ENCODE measurements at places on chromosomes 7 and 10. TPM values are rescaled to one million over a fixed set of nuclear protein-coding genes. Genes with fewer than 3 reads are reported as not detected.

The PRKRIP1 gene
- total RNA-seq = 26.2 TPM

The CLDN4 gene
- total RNA-seq = 414 TPM

The GPR22 gene
- total RNA-seq = not detected

DNA sequence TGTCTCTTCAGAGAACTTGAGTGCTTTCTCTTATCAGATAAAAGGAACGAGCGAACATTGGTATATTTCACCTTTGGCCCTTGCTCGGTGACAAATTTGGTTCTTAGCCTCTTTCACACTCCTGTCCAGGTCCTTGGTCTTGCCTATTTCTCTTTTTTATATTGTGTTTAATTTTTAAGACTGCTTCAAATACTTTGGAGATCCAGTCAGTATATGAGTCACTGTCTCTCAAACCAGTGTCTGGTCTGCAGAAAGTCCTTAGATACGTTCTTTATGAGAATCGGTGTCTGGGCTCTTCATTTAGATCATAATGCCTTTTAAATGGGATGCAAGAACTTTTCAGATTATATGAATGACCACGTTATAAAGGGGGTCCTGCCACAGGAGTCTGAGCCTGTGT, 55.0 kb downstream of the PIK3AP1 start:
- no peak for DNase-seq

DNA sequence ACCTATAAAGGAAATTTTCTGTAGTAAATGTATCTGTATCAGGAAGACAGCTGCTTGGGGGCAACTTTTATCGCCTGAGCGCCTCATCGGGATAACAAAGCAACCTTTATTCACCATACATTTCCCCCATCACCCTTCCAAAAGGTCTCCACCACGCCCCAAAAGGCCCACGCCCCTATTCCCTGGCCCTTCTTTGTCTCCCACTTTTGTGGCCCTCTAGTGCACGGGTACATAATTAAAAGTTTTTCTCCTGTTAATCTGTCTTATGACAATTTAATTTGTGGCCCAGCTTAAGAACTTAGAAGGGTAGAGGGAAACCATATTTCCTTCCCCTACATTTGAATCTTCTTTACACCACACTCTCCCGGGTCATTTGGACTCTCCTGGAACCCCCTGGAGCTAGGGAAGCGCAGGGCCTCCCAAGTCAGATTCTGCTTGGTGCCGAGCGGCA, 625 bp downstream of the RP9 start:
- DNase-seq = no peak

- DNase-seq = no peak
Observed at GRCh38 chr7:135731131-135731530, 3.1 kb upstream of the SLC13A4 start.

GRCh38 chr10:46530249-46531186, 25.9 kb downstream of the GPRIN2 start:
- no peak for DNase-seq

The FAM171A1 gene
- total RNA-seq = 9.3 TPM

DNA sequence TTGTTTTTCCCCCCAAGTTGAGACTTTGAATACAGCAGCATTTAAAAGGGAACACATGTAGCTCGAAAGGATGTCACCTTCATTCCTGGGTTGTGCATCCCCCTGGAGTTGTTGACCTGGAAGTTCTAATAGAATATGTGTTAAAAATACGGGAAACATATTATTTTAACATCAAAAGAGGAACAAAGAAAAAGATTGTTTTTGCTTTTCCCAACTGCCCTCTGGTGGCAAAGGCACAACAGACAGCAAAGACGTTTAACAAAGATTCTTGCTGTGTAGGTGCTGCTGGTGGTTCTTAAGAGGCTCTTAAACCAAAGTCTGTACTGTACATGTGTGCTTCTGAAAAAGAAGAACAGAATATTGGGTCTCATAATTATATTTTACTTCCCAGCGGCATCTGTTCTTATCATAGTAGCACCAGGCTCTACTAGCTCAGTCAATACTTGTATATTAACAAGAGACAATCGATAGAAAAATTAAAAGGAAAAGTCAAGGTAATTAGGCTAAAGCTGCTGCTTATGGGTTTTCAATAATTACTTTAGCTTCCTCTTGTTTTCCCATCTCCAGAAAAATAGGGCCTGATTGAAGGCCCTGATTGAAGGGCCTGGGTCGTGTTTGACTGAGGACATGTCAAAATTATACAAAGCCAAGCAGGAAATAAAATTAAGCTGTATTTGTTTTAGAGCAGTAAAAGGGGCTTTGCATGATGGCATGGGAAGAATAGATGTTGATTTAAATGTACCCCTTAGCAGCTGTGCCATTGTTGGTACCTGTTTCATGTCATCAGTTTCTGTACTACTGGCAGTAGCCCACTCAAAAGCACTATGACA, 384.2 kb upstream of the LRGUK start:
- no peak for DNase-seq

GRCh38 chr7:80841423-80841955, 77.4 kb downstream of the SEMA3C start:
- no peak for DNase-seq

DNA sequence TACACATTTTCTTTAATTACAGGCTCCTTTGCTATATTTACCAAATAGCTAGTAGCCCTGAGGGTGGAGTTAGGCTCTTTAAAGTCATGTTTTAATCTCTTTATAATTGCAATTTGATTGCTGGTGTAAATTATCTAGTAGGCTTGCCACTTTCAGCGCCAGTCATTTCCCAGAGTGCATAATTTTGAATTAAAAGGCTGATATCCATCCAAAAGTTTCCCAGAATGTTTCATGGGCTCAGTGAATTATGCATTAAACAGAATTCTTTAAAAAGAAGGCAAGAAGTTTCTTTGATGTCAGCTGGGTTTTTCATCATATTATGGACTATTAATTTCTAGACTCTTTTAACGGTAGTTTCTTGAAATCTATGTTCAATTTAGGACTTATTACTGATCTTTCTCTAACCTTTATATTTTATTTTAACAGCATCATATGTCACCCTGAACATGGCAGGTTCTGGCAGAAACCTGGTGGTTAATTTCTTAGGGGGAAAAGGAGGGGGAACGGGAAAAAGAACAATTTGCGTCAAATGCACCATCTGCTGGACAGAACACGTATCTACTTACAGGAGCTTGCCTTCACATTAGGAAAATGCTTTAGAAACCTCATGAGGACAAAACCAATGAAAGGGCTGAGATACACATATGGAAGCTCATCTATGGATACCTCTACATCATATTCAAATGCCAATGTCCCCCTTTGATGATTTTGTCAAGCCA, 171.1 kb downstream of the GRM3 start:
- DNase-seq = peak; percentile 5

The CLIP2 gene
- 20.5 TPM for total RNA-seq

The WIPF3 gene
- total RNA-seq = 0.27 TPM

The GNGT1 gene
- not detected for total RNA-seq

GRCh38 chr7:29890251-29890650, 83.9 kb downstream of the WIPF3 start:
- no peak for DNase-seq

The PHKG1 gene
- total RNA-seq = 1.3 TPM

DNA sequence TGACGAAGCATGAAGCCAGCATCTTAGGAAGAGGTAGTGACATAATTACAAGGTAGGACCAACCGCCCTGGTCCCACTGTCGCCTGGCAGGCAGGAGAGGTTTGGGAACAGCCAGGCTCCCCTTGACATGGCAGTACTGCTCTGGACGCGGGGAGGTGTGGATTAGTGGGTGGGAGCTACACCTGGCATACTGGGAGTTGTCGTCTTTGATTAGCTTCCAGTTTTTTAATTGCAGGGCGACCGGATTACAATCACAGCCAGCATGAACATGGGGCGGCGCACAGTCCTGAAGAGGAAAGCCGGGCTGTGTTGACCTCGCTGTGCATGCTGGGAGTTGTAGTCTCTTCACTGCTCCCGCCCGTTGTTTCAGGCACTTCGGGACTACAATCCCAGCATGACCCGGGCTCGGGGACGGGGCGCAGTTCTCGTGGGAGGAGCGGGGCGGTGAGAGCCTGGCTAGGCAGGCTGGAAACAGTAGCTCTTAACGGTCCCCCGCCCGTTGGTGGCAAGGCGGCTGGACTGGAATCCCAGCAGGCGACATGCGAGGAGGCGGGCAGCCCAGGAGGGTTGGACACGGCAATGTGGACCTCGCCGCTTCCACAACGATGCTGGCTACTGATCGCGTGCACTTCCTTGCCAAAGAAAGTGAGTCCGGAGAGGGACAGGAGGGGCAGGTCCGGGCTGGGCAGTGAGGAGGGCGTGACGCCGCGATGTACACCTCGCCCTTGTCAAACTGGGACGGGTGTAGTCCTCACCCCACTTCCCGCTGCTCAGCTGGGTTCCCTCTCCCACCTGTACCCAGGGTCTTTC, 98.0 kb upstream of the ZNF722 start:
- peak; percentile 90 for DNase-seq

GRCh38 chr7:155298288-155298833, 683 bp downstream of the INSIG1 start:
- DNase-seq = no peak

- peak; percentile 18 for DNase-seq
Observed at GRCh38 chr10:21208666-21209316, 311.7 kb upstream of the NEBL start.

- DNase-seq = no peak
Observed at GRCh38 chr10:132833421-132834111, 47.6 kb upstream of the NKX6-2 start.

The LRRTM3 gene
- not detected for total RNA-seq

- DNase-seq = no peak
Observed at GRCh38 chr10:80945264-80945880, 407.7 kb downstream of the SH2D4B start.

The TRIM4 gene
- total RNA-seq = 19.3 TPM

DNA sequence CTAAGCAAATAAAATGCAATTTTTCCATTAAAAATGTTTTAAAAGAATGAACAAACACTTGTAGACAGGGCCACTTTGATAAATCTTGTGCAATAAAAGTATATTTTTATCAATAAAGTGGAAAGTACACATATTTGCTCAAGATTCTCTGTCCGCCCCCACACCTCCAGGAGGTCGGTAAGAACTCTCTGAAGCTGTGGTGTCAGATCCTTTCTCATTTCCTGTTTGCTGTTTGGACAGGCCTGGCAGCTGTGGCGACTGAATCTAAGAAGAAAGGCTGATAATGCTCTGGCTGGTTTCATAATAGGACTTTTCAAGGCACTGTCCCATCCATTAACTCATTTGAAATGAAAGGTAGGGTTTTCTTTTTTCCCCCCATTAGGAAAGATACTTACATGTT, 15.3 kb upstream of the ASB4 start:
- DNase-seq = no peak

The CRHR2 gene
- total RNA-seq = not detected

DNA sequence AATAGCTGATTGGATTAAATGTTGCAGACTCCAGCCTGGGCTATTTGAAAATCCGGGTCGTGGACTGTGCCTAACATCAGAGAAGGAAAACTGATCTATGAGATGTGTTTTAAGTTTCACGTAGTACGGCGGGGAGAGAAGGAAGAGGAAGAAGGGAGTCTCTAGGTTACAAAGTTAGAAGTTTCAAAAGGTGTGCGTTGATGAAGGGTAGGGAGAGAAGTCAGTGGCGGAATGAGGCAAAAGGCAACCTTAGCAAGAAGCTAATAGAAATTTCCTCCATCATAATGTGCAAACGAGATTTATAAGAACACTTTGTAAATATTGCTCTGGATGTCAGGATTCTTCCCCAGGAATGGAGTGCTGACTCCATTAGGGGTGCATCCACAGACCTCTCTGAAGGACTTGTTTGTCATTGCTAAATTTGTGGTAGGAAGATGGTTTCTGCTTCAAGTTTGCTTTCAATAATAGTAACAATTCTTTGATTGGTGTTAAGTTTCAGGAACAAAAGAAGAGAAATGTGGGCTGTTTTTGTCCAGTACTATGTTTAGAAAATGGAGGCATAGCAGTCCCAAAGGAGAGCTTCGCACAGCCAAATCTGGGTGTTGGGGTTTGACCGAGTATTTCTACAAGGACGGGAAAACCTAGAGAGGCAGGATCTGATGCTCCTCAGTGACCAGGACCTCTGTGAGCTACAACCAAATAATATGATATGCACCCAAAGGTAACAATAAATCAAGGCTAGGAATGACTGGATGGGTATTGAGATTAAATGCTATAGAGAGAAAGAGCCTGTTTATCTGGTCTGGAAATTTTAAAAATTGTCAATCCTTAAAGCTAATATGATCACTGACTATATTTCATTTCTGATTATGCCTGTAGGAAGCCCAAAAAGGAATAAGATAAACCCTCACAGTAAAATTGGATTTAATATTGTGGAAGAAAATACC, 8.2 kb downstream of the TWIST1 start:
- DNase-seq = no peak

GRCh38 chr7:94301024-94301586, 93.6 kb upstream of the COL1A2 start:
- peak; percentile 80 for DNase-seq

GRCh38 chr7:1242256-1242605, 9.6 kb downstream of the UNCX start:
- no peak for DNase-seq

GRCh38 chr10:119542357-119542987, at the start of gene RGS10:
TSS of gene RGS10 (minus strand) at chr10:119542719. CDS start at chr10:119542638, 81 bp downstream.
- peak; percentile 79 for DNase-seq

DNA sequence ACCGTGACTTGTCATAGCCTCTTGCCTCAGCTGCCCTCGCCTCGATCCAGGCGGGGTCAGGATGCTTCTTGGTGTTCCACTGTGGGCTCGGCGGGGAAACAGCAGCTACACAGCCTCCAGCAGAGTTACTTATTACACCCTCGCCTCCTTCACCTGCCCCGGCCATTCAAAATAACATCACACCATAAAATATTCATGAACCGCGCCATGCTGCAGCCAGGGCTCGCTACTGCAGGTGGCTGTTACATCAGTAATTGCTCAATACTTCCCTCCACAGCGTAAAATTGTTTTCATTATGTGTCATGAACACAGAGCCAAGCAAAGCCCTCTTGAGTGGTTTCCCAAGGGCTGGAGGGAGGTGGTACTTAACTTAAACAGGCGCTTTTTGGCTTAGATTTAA, 241.5 kb upstream of the SP8 start:
- peak; percentile 78 for DNase-seq

GRCh38 chr7:18494821-18495408, 634 bp upstream of the HDAC9 start:
- no peak for DNase-seq

The CARD11 gene
- 9.7 TPM for total RNA-seq

The PRKCQ gene
- 9.8 TPM for total RNA-seq

GRCh38 chr10:130038019-130038555, 72.5 kb downstream of the C10orf143 start:
- no peak for DNase-seq

- no peak for DNase-seq
Observed at GRCh38 chr7:86130268-86130667, 513.4 kb upstream of the GRM3 start.

GRCh38 chr7:105745681-105746330, 130.6 kb downstream of the ATXN7L1 start:
- DNase-seq = no peak

DNA sequence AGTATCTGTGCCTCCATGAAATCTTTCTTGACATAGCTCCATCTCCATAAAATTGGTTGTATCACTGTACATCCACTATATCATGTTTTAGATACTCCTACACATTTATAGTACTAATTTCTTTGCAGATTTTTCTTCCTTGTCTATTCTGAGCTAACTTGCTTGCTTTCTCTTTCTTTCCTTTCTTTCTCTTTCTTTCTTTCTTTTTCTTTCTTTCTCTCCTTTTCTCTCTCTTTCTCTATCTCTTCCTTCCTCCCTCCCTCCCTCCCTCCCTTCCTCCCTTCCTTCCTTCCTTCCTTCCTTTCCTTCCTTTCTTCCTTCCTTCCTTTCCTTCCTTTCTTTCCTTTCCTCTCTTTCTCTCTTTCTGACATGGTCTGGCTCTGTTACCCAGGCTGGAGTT, 23.7 kb downstream of the TASOR2 start:
- DNase-seq = no peak

- peak; percentile 36 for DNase-seq
Observed at GRCh38 chr7:100469227-100470044, 5.4 kb upstream of the SPACDR start.

- no peak for DNase-seq
Observed at GRCh38 chr10:131227163-131227740, 84.3 kb downstream of the TCERG1L start.

All from Caki2 (cell line).